Astrocyte (in vitro differentiated cells and primary cell): ENCODE measurements at places on chromosomes 11 and 22.
A peak's percentile ranks its signal among the peaks of the same experiment; 100 is the strongest.

- DNase-seq: peak; percentile 59
These were observed 33.8 kb upstream of the PPARA start for GRCh38 chr22:46116491-46116958.

GRCh38 chr22:44571566-44572413 lies 73.8 kb upstream of the RTL6 start:
- DNase-seq: no peak

DNA sequence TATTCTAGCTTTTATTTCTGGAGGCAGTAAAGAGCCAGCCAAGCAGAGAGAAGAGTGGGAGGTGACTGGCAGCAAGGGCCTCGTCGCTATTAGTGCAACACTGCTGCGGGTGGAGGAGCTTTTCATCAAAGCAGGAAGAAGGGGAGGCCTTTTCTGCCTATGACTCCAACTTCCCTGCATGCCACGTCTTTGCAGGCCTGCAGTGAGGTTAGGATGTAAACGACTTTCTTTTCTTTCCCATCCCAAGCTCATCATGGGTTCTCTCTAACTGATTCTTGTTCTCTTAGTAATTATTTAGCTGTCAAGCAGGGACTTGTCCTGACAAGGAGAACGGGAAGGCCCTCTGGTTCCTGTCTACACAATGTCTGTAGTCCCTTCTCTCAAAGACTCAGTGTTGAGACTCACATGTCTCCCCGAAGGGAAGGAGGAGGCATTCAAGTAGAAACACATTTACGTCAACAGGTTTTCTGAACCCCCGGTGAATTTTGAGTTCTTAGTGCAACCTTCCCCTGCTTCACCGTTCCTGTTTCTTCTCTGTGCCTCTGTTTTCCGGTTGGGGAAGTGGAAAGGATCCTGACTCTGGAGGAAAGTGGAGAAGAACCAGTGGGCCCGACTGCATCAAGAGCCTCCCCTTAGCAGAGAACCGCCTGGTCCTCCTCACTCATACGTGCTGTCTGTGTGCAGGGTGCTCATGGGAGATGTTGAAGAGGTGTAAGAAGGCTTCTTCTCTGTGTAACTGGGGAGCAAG lies 56.9 kb downstream of the PACS1 start:
- peak; percentile 84 for DNase-seq

GRCh38 chr11:77705195-77705875 lies 67.7 kb upstream of the CLNS1A start:
- peak; percentile 73 for DNase-seq

GRCh38 chr11:44310463-44311272 lies 729 bp upstream of the ALX4 start:
- no peak for DNase-seq

DNA sequence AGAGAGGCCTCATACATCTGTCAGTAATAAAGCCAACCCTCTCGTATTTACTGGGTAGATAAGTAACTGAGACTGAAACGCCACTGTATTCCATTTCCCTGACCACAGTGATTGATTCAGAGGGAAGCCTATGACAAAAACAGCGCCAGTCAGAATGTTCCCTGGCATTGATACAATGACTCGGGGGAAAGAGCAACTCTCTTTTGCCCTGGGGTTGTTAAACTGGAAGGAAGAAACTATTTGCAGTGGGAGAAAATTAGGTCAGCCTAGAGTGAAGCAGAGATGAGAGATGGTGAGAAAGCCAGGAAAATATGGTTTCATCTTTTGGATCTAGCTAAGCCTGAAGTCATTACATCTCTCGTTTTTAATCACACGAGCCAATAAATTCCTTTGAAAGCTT lies 48.6 kb upstream of the RBFOX2 start:
- no peak for DNase-seq

GRCh38 chr11:2804701-2805387 lies 80.7 kb downstream of the CDKN1C start:
- DNase-seq: no peak

DNA sequence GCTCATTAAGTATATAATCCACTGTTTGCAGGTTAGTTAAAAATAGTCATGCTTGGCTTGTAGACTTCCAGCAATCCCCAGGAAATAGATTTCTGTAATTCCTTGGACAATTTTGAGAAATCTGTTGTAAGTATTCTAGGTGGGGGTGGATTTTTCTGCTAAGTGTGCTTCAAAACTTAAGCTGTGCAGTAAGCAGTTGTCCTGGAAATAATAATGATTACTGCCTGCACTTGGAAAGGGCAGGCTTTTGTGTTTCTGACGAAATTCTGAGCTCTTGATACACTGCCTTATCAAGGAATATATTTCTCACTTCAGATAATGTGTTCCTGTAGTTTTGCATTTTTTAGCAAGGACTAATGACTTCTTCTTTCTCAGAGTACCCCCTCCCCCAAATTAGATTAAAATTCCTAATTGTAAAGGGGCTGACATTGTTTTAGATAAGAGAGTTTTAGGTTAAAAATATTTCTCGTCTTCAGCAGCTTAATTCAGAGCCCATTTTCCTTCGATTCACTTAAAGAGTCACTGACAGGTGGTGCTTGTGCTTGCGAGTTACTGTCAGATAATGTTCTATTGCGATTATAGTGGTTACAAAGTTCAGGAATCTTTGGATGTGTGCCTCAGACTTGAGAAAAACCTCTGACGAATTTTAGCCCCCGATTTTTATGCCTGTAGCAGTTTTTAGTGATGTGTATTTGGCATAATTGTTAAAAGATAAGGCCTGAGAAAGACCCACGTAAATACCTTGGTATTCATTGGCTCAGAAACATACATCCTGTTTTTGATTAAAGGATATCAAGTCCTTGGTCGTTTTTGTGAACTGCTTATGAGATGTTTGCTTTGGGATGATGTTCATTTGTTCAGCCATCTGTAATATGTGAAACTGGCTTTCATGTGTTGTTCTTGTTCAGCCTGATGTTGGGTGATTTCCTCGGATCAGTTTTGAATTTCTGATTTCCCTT lies 120.5 kb downstream of the HIPK3 start:
- DNase-seq: peak; percentile 29

GRCh38 chr11:10379426-10379825 lies 74.6 kb downstream of the ADM start:
- peak; percentile 82 for DNase-seq

- DNase-seq: no peak
These were observed 126.0 kb upstream of the MTNR1B start for GRCh38 chr11:92843455-92843854.

DNA sequence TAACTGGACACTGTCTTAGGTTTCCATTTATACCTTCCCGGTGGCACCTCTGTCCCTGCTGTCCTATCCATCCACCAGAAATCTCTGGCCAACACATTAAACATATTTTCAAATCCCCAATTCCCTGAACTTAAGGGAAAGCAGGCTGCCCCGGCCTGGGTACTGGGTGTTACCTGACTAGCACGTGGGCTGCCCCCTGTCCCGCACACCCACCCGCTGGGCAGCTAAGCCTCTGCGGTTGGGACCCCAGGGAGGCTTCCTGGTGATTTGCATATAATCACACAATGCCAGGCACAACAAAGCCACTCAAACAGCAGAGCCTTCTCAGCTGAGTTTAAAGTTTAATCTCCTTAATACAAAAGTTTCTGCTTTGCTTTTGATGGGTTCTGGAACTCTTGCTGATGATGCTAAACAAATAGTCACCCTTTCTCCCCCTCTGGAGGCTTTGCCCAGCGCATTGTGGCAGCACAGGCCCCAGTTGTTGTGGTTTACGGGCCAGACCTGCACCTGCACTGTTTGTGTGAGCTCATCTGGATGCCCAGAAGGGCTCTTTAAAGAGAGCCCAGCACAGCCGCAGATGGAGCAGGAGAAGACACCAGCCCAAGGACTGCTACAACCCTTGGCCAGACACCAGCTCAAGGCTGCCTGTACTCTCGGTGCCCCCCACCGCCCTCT lies 59.9 kb upstream of the POU2AF1 start:
- DNase-seq: no peak

- DNase-seq: no peak
These were observed 23.8 kb upstream of the SYN3 start for GRCh38 chr22:33081686-33082590.

- DNase-seq: no peak
These were observed 13.7 kb upstream of the CSNK2A3 start for GRCh38 chr11:11366793-11367192.

DNA sequence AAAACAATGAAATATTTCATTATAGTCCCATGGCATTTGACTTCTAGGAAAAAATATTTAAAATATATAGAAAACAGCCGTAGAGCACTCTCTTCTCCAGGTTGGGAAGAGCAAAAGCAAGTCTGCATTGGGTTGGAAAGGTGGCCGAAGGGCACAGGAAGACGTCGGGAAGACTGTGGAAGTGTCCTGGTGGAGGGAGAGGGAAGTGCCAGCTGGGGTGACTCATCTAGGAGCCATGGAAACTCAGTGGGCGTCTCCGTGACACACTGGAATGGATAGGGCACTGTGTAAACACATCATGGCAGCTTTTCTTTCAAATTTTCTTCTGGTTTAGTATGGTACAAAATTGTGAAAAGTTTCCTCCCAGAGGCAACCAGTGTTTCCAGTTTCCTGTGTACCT lies 12.7 kb downstream of the GTPBP1 start:
- peak; percentile 66 for DNase-seq

- peak; percentile 3 for DNase-seq
These were observed 86.1 kb upstream of the WNT7B start for GRCh38 chr22:46062971-46063631.

DNA sequence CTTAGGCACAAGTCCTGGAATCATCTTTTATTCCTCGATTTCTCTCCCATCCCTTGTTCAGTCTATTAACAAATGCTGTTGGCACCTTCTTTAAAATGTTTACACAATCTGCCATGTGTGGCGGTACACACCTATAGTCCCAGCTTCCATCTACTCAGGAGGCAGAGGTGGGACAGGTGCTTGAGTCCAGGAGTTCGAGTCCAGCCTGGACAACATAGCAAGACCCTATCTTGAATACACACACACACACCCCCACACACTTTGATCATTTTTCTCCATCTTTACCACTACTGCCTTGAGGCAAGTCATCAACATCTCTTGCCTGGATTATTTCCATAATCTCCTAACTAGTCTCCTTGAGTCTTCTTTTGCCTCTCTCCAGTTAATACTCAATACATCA lies 13.7 kb upstream of the ZBTB44 start:
- no peak for DNase-seq

DNA sequence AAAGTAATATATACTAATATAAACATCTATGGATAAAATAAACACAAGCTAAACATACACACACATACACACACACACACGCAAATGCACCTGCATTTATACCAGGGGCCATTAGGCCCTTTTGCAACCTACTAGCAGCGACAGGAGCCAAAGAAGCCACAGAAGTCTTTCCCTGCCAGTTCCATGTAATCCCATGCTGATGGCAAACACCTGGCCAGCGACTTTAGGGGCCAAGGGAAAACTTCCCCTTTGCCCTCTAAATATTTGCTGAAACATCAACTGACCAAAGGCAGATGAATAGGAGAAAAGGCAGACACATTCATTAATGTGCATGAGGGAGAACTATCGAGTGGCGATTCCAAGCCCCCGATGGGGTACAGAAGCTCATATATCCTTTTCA lies 14.8 kb upstream of the P2RY2 start:
- no peak for DNase-seq

GRCh38 chr11:69540118-69541000 lies 58.9 kb downstream of the LINC01488 start:
- DNase-seq: no peak

- DNase-seq: no peak
These were observed 48.1 kb upstream of the TOP3B start for GRCh38 chr22:22030493-22031182.

GRCh38 chr11:104106136-104106754 lies 57.7 kb downstream of the PDGFD start:
- peak; percentile 64 for DNase-seq

- DNase-seq: no peak
These were observed 29.7 kb downstream of the PDGFB start for GRCh38 chr22:39215070-39215396.

DNA sequence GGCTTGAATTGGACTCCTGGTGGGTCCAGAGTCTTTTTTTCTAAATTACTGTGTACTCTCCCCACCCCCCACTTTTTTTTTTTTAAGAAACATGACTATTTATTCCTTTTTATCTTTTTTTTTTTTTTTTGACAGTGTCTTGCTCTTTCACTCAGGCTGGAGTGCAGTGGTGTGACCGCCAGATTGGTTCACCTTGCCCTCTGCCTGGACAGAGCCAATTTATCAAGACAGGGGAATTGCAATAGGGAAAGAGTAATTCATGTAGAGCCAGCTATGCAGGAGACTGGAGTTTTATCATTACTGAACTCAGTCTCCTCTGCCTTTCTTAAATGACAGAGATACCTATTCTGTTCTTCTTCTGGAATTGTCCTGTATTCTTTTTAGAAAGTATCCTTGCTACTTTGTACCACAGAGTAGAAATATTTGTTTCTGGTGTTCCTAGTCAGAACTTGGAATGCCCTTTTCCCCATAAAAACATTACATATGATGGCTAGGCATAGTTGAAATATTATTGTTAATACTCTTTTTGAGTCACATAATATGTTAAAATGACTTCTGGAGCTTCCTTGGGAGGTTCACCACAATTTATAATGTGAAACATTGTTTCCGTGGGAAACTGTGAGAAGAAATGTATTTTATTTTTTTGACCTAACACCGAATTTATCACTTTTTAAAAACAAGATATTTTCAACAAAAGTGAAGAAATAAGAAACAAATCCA lies 95.6 kb downstream of the UVRAG start:
- no peak for DNase-seq

DNA sequence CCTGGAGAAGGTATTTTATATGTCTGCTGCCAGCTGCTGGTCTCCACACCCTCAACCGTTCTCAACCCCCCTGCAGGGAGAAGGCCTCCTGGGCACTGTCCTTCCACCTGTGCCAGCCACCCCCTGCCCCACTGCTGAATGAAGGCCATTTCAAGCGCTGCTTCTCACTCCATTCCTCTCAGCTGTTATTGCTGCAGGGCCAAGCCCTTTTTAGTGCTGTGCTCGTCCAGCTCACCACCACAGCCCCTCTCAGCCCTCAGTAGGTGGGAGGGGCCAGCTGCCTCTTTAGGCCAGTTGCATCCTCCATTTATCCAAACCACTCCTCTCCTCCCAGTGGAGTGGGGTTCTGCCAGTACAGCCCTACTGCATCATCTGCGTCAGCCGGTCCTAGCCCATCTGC lies 1.8 kb upstream of the WBP2NL start:
- DNase-seq: no peak

GRCh38 chr22:43884600-43885318 lies 7.1 kb downstream of the PNPLA5 start:
- no peak for DNase-seq
